Stimulated activated CD8-positive, alpha-beta memory T cell treated with anti-CD3 and anti-CD28 coated beads, Interleukin-4, amount 100 ng/mL, for 24 hours (primary cell): ENCODE measurements at places on chromosomes 7 and 10.

DNA sequence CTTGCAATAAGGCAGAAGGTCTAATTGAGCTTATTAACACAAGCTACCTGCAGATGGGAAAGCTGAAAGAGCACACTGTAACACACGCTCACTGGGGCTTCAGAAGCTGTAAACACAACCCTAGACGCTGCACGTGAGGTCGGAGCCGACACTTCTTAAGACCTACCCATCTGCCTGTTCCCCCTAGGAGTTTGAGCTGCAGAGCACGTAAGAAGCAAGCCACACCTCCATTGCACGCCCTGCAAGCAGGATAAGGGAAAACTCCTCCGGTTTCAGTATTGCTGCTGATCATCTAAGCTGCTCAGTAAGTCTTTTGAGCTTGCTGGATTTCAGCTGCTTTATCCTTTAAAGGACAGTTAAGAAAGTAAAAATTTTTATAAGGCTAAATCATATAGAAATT, 244.0 kb upstream of the ZWINT start:
- DNase-seq, result no peak

DNA sequence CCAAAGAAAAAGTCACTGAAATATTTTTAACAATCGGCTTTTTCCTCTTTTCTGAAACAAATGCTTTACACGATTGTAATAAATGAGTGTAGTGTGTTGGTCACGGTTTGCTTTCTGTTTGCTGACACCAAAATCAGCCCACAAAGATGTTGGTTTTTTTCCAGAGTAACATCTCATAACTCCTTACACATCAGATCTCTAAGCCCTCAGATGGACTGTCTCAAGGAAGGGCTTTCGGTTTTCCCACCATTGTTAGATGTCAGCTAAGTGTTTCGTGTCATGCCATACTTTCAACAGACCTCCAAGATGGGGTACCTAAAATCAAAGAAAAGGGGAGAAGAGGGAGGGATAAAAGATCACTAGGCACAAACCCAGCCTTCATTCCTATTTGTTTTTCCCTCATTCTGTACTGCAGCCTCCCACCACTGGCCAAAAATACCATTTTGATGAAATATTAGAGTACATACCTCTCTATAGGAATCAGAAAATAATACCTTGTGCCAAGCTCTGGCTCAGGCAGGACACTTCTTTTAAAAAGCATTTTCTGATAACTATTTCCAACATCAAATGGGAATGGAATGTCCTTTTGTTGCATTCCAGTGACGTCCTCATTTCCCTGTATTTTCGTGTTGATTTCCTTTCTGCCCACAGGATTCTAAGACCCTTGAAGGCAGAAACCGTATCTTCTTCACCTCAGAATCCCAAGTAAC, 159.1 kb downstream of the DGKI start:
- DNase-seq, result no peak

DNA sequence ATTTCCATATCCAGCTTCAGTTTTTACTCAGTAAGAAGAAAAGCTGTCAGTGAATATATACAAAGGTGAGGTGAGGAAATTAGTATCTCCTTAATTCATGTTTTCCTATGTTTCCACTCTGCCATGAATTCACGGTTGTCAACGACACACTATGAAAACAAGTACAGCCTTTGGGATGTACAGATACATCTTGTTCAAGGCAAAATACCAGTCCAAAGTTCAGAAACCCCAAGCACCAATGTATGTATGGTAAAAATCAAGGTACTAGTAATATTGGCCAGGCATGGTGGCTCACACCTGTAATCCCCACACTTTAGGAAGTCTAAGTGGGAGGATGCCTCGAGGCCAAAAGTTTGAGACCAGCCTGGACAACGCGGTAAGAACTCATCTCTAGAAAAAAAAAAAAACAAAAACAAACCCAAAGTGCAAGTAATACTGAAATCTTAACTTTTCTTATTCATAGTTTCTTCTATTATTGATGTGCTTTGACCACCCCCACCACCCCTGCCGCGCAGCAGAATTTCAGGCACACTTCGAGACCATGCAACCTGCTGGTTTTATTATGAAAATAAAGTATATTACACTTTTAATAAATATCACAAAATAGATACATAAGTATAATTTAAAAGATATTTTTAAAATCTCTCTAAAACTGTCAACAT, 3.5 kb downstream of the ESYT2 start:
- no peak for DNase-seq

- no peak for DNase-seq
Observed at GRCh38 chr7:133355325-133355708, 102.4 kb downstream of the EXOC4 start.

- no peak for DNase-seq
Observed at GRCh38 chr10:38038932-38039245, 28.4 kb downstream of the ZNF33A start.

DNA sequence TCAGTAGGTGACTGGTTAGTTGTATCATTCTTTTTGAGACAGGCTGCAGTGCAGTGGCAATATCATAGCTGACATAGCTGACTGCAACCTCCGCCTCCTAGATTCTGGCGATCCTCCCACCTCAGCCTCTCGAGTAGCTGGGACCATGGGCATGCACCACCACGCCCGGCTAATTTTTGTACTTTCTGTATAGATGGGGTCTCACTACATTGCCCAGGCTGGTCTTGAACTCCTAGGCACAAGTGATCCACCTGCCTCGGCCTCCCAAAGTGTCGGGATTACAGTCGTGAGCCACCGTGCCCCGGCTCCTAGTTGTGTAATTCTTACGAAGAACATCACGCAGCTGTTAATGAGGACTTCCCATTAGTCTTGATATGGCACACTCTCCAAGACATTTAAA, 123.4 kb upstream of the VKORC1L1 start:
- no peak for DNase-seq

- no peak for DNase-seq
Observed at GRCh38 chr10:15482156-15482555, 111.1 kb upstream of the FAM171A1 start.

- DNase-seq, result no peak
Observed at GRCh38 chr10:54396031-54396430, 405.0 kb downstream of the PCDH15 start.

- DNase-seq, result no peak
Observed at GRCh38 chr7:142568435-142569097, 180.7 kb upstream of the PRSS1 start.

DNA sequence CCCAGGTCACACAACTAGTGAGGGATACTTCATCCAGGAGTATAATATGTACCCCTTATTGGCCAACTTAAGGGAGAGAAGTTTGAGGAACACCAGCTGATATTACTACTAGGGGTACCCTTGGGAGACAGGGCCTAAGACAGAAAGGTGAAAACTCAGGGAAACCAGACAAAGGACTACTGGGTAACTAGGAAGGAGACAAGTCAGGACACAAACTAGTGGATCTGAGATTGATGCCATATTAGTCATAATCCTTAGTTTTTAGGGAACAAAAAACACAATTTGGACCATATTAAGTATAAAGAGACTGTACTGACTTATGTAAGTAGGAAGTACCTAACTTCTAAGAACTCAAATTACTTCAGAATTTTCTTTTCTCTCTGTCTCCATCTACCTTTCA, 79.3 kb upstream of the CCDC6 start:
- DNase-seq, result no peak

DNA sequence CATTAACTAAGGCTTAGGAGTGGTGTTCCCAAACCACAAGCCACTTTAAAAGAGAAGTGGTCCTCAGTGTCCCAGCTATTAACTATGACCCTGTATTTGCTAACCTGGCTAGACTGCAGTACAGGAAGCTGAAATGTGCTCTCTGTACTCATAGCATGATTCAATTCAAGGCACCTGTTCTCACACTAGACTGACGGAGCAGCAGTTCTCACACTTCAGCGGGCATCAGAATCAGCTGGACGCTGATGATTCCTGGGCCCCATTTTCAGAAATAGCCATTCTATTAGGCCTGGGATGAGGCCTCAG, 24.5 kb upstream of the MSRB2 start:
- no peak for DNase-seq

DNA sequence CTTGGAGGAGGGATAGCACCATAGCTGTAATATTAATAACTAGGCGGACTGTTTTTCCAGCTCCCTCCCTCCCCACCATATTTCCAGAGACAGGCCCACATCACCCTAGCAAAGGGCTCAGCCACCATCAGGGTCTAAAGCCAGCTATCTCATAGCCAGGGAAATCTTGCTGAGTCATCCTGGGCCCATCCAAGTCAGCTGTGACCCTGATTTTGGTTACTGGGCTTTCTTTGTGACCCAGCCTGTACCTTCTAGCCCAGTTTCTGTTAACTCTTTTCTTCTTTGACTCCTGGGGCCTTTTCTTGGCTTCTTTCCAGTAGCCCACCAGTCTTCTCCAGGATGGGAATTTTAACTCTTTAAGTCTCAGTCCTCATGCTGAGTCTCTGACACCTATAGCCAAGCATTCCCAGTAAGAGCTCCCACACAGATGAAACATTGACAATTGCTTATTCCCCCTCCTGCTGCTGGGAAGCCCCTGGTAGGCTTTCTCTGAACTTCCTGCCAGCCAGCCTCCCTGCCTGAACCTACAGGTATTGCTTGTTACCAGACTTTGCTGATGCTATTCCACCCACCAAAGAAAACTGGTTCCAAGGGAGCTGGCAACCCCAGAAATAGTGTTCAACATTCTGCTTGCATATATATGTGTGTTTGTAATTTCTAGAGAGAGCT, 34.8 kb upstream of the ADO start:
- DNase-seq, result no peak

DNA sequence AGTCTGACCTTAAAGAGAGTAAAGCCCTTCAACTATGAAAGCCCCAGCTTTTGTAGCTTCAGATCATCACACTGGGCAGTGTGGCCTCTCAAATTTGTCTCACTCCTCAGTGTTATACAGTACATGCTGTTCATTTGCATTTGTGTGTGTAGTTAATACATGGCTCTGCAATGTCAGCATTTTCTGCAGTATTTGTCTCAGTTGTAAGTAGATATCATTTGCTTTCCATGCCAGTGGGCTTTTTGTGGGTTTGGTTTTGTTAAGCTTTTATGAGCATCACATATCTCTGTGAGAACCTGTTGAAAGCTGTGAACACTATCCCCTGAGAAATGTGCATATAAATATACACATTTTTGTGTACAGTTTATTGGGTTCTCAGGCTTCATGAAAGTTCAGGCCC, 57.0 kb downstream of the ZNF277 start:
- no peak for DNase-seq

- no peak for DNase-seq
Observed at GRCh38 chr10:97046456-97047082, 139.2 kb downstream of the SLIT1 start.

GRCh38 chr10:86671985-86672710, 3.8 kb downstream of the LDB3 start:
- DNase-seq, result no peak

DNA sequence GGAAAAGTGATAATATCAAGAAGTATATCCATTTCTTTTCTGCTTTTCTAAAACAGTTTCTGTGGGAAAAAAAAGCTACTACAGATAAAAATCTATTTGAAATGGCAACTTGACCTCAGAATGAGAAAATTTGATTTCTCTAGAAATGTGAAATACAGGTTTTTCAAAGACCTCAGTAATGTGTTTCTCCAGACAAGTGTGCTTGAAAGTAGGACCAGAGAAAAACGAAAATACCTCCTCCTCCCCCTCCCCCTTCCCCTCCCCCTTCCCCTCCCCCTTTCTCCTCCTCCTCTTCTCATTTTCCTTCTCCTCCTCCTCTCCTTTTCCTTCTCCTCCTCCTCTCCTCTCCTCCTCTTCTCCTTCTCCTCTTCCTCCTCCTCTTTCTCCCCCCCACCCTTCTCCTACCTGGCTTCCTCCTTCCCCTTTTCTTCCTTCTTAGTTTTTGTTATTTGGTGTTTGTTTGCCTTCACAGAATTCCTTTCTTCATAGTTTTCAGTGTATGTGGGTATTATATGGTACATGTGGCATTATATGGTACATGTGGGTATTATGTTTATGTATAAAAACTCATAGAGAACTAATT, 179.4 kb downstream of the CDK14 start:
- no peak for DNase-seq

- no peak for DNase-seq
Observed at GRCh38 chr10:80057171-80057570, 21.3 kb upstream of the TMEM254 start.

GRCh38 chr10:57692255-57692980, 575.3 kb downstream of the IPMK start:
- no peak for DNase-seq

- DNase-seq, result no peak
Observed at GRCh38 chr7:70066844-70067243, 468.6 kb downstream of the AUTS2 start.

GRCh38 chr7:37116093-37116701, 332.5 kb downstream of the ELMO1 start:
- no peak for DNase-seq

DNA sequence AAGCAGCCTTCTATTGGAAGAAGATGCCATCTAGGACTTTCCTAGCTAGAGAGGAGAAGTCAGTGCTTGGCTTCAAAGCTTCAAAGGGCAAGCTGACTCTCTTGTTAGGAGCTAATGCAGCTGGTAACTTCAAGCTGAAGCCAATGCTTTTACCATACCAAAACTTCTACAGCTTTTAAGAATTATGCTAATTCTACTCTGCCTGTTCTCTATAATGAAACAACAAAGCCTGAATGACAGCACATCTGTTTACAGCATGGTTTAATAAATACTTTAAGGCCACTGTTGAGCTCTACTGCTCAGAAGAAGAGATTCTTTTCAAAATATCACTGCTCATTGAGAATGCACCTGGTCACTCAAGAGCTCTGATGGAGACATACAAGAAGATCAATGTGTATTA, 951.9 kb upstream of the LRRN3 start:
- no peak for DNase-seq

- no peak for DNase-seq
Observed at GRCh38 chr10:112763916-112764520, 186.0 kb upstream of the TCF7L2 start.

DNA sequence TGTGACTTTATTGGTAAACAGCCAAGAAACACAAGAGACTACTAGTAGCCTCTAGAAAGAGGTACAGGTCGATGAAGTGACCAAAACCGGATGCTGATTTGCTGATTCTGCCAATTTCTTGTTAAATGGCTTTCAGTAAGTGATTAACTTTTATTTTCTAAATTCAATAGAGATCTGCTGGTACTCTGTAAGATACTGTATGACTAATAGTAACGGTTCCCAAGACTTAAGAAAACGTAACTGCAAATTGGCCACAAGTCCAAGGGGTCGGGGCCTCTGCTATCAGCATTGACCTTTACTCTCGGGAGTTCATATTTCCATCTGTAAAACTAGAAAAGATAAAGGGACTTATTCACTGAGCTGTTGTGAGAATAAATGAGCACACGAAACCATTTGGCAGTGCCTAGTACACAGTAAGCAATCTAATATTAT, 1.4 kb downstream of the FAM3C start:
- DNase-seq, result no peak

DNA sequence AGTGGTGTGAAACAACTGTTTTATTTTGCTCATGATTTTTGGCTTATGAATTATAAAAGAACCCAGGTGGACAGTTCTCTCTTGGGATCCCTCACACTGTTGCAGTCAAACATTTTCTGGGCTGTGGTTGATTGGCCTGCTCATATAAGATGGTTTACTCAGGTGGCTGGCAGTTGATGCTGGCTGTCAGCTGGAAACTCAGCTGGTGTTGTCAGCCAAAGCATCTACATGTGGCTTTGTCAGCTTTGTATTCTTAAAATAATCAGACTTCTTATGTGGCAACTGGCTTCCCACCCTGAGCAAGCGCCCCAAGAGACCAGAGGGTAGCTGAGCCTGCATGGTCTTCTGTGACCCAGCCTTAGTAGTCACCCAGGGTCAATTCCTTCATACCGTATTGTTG, 534.7 kb downstream of the NRG3 start:
- DNase-seq, result no peak
